ENCODE measurements at places on chromosomes 11 and 22.

GRCh38 chr11:46969379-46969778, 32.8 kb downstream of the CSTPP1 start:
- DNase-seq, result no peak

- DNase-seq, result no peak
These were observed 254.0 kb upstream of the PITPNB start for GRCh38 chr22:28172892-28173670.

- no peak for DNase-seq
These were observed 72.8 kb upstream of the MTMR2 start for GRCh38 chr11:95996621-95997235.

DNA sequence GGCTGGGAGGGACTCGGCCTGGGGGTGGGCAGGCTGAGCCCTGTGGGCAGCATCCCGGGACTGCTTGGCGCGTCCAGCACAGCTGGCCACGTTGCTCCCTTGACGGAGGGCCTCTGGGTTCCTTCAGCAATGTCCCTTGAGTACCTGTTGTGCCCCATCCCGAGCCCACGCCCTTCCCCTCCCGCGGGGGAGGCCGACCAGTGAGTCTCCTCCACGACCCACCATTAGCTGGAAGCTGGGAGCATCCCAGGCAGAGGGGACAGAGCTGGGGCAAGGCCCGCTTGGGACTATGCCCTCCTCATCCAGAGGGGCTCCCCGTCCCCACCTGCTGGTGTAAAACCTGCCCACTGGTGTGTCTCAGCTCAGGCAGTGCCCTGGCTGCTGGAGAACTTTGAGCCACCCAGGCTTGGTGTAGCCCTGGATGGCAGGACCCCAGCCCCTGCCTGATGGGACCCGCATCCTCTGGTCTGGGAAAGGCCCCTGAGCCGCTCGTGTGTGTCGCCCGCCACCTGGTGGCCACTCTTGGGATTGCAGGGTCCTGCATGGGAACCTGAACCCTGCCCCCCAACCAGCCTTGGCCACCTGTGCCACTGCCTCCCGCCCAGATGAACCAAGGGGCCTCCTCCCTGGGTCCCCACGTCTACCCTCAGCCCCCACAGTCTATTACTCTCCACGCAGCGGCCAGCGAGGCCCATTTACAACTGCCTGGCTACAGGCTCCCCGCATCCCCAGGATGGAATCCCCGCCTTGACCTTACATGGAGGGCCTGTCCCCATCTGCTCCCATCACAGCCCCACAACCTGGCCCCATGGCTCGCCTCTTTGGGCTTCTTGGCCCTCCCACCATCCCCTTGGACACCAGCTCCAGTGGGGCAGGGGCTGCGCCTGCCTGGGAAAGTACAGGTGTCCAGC, 16.6 kb upstream of the ARHGAP8 start:
- DNase-seq, result no peak

DNA sequence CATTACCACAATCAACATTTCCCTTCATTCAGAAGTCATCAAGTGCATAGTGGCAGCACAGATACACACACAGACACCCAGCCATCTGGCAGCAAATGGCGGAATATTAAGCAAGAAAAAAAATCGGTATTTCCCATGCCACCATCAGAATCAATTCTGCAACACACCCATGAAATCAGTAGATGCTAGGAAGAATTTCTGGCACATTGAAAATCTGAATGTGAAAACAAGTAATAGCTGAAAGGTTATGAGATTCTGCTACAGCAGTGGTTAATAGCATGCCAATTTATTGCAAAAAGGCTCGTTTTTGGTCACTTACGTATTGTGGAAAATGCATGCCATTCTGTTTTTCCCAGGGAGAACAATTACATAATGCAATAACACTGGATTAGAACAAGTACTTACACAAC, 91.1 kb downstream of the PICALM start:
- DNase-seq, result no peak

- no peak for DNase-seq
These were observed 29.2 kb upstream of the CHORDC1 start for GRCh38 chr11:90252053-90252452.

DNA sequence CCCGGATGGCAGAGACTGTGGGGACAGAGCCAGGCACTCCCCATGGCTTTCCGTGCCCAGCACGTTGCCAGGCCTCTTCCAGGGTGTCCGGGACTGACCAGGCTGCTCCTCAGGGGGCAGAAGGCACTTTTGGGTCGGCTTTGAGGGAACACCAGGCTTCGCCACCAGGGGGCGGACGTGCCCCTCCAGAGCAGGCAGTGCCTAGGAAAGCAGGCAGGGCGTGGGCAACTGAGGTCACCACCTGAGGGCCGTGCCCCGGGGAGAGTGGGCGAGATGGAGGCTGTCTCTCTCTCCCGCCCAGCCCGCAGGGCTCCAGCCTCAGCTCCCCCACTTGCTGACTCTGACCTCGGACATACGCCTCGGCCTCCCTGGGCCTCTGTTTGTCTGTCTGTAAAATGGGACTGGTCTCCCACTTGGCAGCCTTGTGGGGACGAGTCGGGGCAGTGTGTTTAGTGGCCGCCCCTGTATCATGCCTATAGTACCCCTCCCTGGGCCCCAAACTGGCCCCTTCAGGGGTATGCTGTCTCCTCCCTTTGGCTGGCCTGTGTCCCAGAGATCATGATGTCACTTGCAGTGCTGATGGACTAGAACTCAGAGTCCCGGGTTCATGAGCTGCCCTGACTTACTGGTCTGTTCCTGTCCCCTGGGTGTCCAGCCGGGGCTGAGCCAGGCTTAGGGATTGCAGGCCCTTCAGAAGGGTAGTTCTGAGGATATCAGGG, 4.4 kb upstream of the PRR5 start:
- DNase-seq, result no peak

- DNase-seq, result peak; percentile 19
These were observed 13.7 kb downstream of the CYP2D6 start for GRCh38 chr22:42116848-42117424.

DNA sequence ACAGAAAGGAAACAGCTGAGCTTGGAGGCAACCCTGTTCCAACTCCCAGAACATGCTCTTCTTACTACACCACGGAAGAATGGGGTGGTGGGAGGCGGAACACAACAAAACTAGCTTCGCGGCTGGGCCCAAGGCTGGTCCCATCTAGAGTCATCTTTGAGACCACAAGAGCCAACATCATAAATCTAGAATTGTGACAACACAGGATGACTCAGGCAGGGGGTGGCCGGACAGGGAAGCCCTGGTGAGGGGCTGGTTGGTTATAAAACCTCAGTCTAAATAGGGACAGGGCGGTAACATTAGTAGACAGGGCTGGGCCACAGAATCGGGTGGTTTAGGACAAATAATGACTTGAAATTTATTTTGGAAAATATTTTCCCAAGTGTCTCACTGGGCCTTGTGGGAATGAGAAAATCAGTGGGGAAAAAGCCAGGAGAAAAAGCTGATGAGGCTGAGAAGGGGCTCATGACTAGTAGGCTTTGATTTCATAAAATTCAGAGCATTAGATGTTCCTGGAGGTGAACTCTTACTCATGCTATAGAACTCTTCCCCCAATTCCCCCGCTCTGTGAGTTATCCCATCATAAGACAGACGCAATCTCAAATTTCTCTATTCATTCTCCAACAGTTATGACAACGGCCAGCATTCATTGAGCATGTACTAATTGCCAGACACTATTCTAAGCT, 151.8 kb upstream of the TIMP3 start:
- DNase-seq, result no peak

DNA sequence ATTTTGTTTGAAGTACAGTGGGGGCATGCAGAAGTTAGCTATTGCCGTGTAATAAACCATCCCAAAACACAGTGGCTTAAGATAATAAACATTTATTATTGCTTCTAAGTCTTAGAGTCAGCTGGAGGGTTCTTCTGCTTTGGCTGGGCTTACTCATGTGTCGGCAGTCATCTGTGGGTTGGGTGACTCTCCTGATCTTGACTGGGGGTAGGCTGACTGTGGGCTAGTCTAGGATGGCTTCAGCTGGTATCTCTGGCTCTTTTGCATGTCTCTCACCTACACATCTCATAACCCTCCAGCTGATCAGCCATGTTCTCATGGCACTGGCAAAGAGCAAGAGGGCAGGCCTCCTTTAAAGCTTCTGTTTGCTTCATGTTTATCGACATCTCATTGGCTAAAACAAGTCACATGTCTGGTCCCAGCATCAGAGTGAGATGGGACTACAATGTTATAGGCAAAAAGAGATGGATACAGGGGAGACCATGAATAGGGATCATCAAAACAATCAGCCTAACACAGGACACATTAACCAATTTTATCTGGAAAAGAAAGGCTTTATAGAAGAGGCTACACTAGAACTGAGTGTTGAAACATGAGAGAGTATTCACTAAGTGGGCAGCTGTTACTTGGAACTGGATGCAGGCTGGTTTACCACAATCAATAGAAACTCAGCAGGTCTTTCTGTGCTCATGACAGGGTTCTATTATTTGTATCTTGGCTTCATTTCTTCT, 5.1 kb downstream of the LRRC51 start:
- no peak for DNase-seq

- DNase-seq, result no peak
These were observed 2.1 kb downstream of the ARAP1 start for GRCh38 chr11:72750086-72750485.

DNA sequence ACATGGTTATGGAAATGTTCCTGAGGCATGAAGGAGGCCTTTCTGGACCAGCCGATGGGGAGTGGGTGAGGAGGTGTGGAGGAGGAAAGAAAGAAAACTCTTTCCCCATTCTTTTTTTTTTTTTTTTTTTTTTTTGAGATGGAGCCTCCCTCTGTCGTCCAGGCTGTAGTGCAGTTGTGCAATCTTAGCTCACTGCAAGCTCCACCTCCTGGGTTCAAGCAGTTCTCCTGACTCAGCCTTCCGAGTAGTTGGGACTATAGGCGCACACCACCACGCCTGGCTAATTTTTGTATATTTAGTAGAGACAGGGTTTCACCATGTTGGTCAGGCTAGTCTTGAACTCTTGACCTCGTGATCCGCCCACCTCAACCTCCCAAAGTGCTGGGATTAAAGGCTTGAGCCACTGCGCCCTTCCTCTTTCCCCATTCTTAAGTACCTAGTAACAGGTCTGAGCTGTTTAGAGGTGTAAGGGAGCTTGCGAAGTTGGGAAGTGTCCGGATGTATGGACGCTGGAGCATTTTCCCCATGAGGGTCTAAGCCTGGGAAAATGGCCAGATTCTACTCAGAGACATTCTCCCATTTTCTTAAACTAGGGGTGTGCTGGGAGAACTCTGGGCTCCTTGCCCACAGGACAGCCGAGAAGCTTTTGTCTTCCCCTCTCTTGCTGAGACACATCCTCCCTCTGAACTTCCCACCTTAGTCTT, 135.8 kb downstream of the TEAD1 start:
- no peak for DNase-seq

- DNase-seq, result no peak
These were observed 3.6 kb upstream of the TSSK2 start for GRCh38 chr22:19127329-19128008.

GRCh38 chr11:5712507-5712906, 22.9 kb downstream of the TRIM22 start:
- no peak for DNase-seq

DNA sequence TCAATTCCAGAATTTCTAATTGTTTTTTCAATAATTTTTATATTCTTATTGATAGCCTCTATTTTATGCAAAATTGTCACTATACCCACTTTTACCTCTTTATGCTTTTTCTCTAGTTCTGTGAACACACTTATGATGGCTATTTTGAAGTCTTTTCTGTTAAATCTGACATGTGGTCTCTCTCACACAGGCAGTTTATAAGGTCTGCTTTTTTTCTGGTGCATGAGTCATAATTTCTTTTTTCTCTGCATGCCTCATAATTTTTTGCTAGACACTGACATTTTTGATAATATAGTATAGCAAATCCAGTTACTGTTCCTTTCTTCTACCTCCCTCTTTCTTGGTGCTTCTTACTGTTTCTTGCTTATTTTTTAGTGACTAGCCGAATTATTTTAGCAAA, 36.0 kb downstream of the ZBTB44 start:
- DNase-seq, result no peak

GRCh38 chr11:22491555-22492225, 133.9 kb downstream of the FANCF start:
- no peak for DNase-seq

DNA sequence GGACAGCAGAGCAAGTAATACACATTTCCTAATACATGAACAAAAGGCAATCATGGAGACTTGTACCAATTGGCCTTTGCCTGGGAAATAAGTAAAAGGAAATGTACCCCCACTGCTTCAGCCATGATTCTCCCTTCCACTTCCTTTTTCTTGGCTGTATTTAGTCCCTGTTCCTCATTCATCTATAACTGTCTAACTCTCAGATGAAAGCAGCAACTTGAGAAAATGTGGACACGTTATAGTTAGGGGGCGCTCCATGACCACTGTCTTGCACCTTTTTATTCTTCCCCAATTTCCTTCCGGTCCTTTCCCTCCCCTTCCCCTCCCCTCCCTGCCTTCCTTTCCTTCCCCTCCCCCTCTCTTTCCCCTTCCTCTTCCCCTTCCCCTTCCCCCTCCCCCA, 61.3 kb upstream of the BARX2 start:
- no peak for DNase-seq

DNA sequence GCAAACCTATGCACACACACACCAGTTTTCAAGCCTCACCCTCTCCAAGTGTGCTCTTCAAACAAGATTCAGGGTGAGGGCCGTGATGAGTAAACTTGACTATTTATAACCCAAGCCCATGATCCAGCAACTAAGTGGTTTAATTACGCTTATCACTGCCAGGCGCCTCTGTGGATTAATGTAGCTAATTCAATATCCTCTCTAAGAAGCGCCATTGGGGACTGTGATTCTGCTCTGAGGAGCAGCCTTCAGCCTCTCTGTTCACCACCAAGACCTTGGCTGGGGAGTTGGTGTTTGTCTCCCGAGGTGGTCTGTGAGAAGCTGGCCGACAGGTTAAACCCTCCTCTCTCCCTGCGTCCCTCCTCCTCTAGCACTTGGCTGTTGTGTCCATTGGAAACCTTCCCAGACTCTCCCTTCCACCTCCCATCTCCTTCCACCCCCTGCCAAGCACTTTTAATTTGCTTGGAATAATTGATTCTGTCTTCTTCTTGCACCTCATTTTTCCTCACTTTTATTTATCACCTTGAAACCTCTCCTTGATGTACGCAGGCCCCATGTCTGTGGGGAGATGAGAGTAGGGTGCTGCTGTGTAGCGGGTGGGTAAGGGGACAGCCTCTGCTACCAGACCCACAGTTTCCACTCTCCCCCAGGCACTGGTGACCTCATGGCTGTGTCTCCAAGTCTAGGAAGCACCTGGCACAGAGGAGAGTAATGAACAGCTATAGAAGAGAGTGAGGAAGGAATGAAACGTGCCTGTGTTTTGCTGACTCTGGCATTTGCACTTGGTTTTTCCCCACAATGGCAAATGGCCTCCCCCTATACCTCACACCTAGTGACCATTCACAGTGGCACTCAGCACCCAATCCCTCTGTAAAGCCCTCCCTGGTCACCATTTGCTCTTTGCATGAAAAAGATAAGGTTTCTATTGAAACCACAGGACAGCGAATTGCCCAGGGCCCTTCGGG, 236.6 kb downstream of the GRIK4 start:
- peak; percentile 49 for DNase-seq

All from retinal pigment epithelial cell (primary cell).